Nucleus accumbens (tissue), 56 donors: ENCODE measurements at places on chromosomes 6 and 20.

GRCh38 chr6:118502169-118502568 is 45.9 kb upstream of the PLN start:
- DNase-seq: no peak

GRCh38 chr6:127266892-127267645 is 405 bp downstream of the RNF146 start:
- DNase-seq: no peak

- DNase-seq: no peak
Measured at GRCh38 chr6:106572875-106573585, 56.3 kb downstream of the RTN4IP1 start.

DNA sequence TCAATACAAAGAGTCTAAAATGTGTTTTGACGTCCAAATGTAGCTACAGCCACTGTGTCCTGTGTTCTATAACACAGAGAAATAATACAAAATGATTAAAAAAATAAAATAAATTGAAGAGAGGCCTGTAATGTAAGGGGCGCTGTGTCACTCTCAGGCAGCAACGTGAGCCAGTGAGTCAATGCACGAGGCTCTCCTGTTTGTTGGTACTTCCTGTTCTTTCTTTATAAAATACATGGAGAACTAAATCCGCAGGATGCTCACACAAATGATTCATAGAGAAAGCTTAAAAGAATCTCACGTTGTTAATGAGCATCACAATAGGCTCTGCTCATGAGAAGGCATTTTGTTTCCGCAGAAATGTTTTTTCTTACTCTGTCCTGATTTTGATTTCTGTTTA is 635.0 kb upstream of the AGPAT4 start:
- no peak for DNase-seq

GRCh38 chr20:59159493-59160376 is 3.9 kb upstream of the ZNF831 start:
- no peak for DNase-seq

DNA sequence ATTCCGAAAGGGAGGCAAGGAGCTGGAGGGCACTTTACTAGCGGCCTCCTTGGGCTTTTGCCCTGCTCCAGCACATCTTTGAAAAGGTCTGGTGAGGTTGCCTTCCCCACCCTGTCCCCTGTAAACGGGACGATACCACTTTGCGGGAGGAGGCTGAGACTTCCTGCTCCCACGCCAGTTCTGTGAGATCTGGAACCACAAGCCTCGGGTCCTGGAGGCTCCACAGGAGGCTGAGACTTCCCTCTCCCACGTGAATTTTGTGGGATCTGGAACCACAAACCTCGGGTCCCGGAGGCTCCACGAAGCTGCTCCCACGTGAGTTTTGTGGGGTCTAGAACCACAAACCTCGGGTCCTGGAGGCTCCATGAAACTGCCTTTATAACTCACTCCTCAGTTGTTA is 209.3 kb downstream of the DLL1 start:
- DNase-seq: no peak

DNA sequence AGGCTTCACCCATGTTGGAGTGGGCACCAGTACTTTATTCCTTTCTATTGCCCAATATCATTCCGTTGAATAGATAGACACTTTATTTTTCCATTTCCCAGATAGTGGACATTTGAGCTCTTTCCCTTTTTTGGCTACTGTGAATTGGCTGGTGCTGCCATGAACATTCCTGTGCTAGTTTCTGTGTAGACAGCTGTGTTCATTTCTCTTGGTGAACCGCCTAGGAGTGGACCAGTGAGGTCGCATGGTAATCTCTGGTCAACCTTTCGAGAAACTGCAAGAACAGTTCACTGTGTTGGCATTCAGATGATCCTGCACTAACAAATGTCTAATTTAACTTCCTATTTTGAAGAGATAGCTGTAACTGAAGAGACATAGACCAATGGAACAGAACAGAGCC is 58.6 kb downstream of the RAMACL start:
- no peak for DNase-seq

DNA sequence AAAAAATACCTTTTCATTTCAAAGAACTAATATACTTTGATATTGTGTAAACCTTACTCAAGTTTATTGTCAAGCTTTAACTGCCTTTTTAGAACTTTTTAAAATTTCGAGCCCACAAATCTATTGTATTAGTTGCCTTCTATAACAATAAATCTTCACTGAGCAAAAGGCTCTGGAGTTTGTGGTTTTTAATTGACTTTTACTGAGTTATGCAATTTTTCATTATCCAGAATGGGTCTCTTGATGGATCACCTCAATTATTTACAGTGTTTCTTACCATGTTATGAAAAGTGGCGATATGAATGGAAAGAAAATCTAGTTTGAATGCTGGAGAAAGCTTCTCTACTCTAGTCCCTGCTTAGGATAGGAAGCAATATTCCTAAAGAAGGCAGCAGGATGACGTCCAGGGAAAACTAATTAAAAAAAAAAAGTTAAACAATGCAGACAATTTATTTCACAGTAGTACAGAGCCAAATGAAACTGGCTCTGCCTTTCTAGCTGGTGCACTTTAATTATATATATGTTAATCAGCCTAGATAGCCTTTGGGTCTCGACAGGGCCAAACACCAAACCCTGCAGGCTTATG is 5.0 kb downstream of the ID4 start:
- DNase-seq: no peak

- no peak for DNase-seq
Measured at GRCh38 chr6:161161889-161162624, 111.8 kb downstream of the AGPAT4 start.

DNA sequence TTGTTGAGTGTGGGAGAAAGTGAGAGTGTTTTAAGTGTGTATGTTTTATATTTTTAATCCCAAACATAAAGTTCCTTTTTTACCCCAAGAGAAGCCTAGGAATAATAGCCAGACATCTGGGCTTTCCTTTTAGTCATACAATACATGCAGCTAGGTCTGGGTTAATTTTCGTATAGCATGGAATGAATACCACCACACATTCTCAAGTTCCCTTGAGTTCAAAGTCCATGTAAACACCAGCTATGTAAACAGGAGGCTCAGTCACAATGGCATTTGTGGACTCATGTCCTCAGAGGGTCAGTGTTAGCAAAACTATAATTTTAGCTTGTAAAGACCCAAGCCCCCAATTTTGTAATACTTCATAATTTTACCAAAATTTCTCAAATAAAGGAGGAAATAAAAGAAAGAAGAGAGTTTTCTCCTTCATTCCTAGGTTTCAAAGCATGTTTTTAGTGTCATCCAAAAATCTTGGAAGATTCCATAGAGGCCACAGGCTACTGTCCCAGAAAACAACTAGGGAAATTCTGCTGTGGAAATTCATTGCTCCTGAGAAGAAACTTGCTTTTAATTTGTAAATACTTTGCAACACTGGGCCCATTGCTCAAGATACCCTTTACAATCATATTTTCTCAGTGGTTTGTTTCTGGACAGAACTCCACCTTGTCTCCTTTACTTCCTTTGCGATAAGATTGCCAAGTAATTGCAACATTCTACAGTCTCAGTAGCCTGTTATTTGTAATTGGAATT is 671.2 kb downstream of the COL12A1 start:
- DNase-seq: no peak

DNA sequence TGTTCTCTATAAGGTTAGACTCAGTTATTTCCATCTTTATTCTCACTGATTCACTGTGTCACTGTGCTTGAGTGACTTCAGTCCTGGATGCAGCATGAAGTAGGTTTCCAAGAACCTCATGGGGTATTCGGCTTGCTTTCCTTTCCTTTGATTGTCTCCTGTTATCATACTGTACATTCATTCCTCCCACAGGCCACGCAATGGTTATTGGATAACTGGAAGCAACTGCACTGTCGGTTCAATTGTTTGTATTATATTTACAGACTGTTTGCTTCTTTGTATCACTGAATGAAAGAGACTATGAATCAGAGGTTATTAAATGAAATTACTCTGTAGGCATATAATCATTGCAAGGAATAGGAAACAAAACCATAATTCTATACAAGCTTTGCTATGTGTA is 129.4 kb downstream of the MAP7 start:
- no peak for DNase-seq

GRCh38 chr6:93970684-93971083 is 551.3 kb upstream of the EPHA7 start:
- DNase-seq: no peak

GRCh38 chr20:35296101-35296554 is 3.9 kb upstream of the FAM83C start:
- no peak for DNase-seq

DNA sequence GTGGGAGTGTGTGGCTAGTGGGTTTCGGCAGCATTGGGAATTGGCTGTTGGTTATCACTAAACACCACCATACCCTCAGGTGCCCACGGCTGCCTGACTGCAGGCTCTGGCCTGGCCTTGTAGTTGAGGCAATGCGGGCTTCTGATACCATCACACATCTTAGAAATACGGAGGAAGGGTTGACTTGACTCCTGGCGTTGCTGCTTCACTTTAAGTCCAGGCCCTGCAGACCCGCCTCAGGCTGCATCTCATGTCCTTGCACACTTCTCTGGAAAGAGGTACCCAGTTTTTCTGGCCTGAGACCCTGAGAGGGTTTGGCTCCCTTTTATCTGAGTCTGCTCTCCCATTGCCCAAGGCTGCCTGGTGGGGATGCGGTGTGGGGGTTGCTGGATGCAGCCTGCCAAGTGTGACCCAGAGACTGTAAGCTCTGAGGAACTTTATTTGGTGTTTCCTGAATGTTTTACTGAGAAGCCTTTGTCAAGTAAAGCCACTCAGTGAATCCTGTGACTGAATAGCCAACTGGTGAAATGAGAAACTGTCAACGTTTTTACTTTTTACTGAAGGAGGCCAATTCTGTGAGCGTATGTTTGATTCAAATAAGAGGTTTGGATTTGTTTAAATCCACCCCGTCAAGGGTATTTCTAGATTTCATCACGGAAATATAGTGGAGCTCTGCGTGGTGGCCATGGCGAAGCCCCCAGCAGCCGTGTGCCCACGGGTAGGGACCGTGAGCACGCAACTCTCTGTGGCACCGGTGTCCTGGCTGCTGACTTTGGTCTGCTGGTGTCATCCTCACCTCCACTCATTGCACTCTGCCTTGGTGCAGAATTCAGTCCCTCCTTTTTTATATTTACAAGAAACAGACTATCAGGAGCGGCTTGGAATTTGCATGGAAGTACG is 160.1 kb downstream of the DTNBP1 start:
- DNase-seq: no peak

DNA sequence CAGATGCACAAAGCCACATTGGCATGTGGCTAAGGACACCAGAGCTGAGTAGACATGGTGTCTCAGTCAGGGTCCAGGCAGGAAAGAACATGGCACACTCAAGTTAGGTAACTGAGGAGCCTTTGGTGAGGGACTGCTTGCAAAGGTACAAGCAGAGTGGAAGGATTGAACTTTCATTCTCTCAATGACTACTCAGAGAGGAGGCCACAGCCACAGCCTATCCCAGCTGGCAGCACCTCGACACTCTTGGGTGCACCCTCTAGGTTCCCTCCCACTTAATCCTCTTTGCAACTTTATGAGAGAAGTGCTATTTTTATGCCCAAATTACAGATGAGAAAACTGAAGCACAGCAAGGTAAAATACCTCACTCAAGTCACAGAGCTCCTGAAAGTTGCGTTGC is 73.4 kb downstream of the ISM1 start:
- no peak for DNase-seq

DNA sequence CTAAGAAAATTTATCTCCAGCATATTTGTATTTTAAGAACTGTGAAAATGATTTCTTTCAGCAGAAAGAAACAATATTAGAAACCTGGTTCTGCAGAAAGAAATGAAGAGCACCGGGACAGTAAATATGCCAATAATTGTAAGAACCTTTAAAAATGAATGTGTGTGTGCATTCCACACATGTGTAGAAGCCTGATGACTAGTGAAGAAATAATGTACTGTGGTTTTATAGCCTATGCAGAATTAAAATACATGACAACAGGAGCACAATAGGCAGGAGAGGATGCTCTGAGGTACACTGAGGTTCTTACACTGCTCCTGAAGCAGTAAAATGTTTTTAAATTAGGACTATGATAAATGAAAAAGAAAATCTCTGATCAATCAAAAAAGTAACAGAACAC is 48.9 kb downstream of the SNX14 start:
- no peak for DNase-seq

- DNase-seq: no peak
Measured at GRCh38 chr6:527989-528673, 128.8 kb downstream of the HUS1B start.
